Mucosa of gallbladder (tissue), 1 donor: ENCODE measurements at places on chromosomes 4 and X. TPM values are rescaled to one million over a fixed set of nuclear protein-coding genes. Genes with fewer than 3 reads are reported as not detected.

GRCh38 chr4:65917486-65917885 is 247.2 kb upstream of the EPHA5 start:
- DNase-seq = no peak

Gene USP27X
- total RNA-seq = 2.6 TPM

DNA sequence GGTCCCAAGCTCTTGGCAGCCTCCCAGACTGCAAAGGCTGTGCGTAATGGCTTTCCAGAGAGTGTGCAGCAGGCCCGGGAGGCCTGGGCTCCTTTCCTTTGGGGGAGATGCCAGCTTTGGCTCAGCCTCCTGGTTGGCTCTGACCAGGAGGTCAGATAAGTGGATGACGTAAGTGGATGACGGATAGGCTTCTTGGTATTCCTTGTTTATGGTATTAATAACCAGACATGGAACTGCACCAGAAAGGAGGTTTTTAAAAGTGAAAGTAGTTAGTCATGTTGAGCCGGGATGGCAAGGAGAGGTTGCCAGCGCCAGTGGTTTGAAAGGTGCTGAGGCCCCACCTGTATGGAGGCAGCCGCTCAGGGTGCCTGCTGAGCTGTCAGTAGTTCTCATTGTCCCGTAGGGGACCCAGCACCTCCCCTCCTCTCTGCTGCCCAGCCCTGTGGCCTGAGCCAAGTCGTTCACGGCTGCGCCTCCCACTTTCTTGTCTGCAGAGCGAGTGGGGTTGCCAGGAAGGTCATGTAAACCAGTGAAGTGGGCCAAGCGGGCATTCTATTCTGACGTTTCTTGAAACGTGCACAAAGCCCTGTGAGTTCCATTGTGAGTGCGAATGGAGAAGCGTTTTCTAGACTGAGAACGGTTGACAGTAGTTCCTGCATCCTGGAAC is 28.7 kb upstream of the STOX2 start:
- DNase-seq = peak; percentile 71

Gene ARMCX2
- total RNA-seq = 57.9 TPM

DNA sequence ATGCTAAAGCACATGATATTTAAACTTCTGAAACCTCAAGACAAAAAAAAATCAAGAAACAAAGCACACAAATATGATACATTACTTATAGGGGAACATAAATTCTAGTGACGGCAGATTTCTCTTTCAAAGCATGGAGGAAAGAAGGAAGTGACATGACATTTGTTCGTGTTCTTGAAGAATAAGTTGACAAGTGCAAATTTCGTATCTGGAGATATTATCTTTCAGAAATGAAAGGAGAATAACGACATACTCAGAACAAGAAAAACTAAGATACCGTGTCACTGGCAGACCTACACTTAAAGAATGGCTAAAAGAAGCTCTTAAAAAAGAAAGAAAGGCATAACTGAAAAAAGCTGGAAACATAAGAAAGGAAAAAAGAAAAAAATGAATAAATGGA is 16.6 kb downstream of the CENPVL2 start:
- no peak for DNase-seq

Gene F8A2
- total RNA-seq = not detected

Gene SPANXA2
- not detected for total RNA-seq
